Chondrocyte (in vitro differentiated cells): ENCODE measurements at places on chromosomes 3 and 15.

- DNase-seq = no peak
Observed at GRCh38 chr3:57133157-57133556, 32.0 kb downstream of the IL17RD start.

DNA sequence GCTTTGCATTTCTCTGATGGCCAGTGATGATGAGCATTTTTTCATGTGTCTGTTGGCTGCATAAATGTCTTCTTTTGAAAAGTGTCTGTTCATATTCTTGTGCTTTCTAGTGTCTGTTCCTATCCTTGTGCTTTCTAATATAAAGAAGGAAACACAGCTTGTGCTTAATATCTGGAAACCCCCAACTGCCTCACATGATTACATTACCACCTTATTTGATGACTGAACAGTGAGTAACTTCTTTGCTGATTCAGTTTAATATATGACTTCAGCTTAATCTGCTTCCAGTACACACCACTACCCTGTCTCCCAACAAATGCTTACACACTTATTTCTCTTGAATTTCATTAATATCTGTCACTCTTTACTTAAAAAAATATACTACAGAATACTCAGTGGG is 835.1 kb downstream of the EDEM1 start:
- DNase-seq = no peak

GRCh38 chr3:160224256-160224655 is 966 bp upstream of the C3orf80 start:
- no peak for DNase-seq

- DNase-seq = no peak
Observed at GRCh38 chr3:58039601-58040000, 31.4 kb downstream of the FLNB start.

GRCh38 chr3:126025116-126025729 is 56.2 kb downstream of the ROPN1B start:
- no peak for DNase-seq

GRCh38 chr15:99019558-99020540 is 12.3 kb upstream of the PGPEP1L start:
- no peak for DNase-seq

- no peak for DNase-seq
Observed at GRCh38 chr15:79897701-79898113, 893 bp upstream of the MTHFS start.

GRCh38 chr3:197906023-197906849 is 43.8 kb upstream of the RPL35A start:
- no peak for DNase-seq

- no peak for DNase-seq
Observed at GRCh38 chr3:62370858-62371719, 2.3 kb downstream of the FEZF2 start.

DNA sequence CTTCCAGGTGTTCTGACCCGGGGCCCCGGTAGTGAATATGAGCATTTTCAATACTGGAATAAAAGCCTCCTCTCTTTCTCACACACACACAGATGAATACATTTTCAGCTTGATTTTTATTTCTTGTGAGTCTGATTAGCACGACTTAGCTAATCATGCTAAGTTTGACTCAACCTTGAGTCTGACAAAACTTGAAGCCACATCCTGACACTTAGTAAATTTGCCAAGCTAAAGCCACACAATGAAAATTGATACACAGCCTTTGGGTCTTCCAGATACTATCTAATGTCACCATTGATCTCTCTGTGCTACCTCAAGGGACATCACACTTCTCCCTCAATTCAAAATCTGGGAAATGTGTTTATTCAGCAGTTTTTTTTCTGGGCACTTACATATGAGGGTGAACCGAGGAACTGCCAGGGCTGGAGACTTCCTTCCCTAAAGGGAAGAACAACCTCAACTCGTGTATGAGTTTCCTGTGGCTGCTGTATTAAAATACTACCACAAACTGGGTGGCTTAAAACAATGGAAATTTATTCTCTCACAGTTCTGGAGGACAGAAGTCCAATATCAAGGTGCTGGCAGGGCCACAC is 18.6 kb downstream of the TMEM266 start:
- no peak for DNase-seq

- no peak for DNase-seq
Observed at GRCh38 chr3:146128179-146128578, 32.8 kb downstream of the PLOD2 start.

GRCh38 chr3:197539651-197540051 is 16.1 kb downstream of the BDH1 start:
- no peak for DNase-seq

- no peak for DNase-seq
Observed at GRCh38 chr3:137694836-137695235, 69.3 kb upstream of the SOX14 start.

- DNase-seq = no peak
Observed at GRCh38 chr3:95356764-95357501, 1294.1 kb downstream of the NSUN3 start.

DNA sequence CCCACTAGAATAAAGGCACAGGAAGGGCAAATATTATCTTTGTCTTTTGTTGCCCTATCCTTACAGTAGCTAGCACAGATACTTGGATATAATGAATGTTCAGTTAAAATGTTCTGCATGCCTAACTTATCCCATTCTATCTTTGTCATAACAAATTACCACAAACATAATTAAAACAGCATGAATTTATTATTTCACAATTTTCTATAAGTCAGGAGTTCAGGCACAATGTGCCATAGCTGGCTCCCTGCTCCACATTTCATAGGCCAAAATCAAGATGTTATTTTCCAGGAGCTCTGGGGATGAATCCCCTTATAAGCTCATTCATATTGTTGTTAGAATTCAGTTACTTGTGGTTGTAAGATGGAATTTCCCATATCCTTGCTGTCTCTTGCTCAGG is 975.5 kb downstream of the IGSF11 start:
- DNase-seq = no peak

- no peak for DNase-seq
Observed at GRCh38 chr3:191966556-191966955, 505.6 kb downstream of the PYDC2 start.

GRCh38 chr3:146577662-146578061 is 27.5 kb downstream of the PLSCR5 start:
- no peak for DNase-seq

DNA sequence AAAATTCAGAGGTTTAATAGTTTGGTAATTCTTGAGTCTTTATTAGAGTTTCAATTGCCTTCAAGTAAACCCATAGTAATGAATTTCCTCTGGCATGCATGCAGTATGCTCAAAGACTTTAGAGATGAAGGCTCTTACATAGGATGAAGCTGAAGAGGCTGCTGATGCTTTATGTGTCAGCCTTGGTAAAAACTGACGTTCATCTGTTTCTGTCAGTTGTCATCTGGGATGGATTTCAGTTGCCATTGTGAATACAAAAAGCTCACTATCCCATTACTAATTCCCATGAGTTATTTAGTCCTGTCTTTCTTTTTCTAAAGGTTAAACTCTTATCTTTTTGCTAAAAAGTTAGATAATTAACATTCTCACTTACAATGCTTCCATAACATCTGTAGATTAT is 136.9 kb upstream of the GBE1 start:
- DNase-seq = no peak

- DNase-seq = no peak
Observed at GRCh38 chr3:47803480-47804025, 615 bp downstream of the DHX30 start.

DNA sequence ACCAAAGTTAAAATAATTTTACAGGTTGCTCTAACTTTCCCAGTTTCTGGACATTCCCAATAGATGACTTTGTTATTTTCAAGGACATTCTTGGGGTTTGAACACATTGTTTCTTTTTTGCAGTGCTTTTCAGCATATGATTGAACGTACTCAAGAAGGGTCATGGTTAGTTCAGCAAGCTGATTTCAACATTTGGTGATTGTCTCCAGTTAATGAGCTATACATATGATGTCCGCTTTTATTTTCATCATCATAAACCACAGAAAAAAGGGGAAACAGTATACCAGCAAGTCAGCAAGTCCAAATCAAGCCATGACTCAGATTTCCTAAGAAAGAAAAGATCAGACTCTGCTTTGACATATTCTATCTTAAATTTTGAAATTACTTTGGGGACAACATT is 69.4 kb downstream of the B3GALNT1 start:
- DNase-seq = no peak

- no peak for DNase-seq
Observed at GRCh38 chr3:188270423-188270972, 116.5 kb downstream of the LPP start.

- DNase-seq = no peak
Observed at GRCh38 chr3:128861491-128861890, 17.9 kb upstream of the ACAD9 start.

GRCh38 chr3:192010490-192010889 is 549.5 kb downstream of the PYDC2 start:
- no peak for DNase-seq

DNA sequence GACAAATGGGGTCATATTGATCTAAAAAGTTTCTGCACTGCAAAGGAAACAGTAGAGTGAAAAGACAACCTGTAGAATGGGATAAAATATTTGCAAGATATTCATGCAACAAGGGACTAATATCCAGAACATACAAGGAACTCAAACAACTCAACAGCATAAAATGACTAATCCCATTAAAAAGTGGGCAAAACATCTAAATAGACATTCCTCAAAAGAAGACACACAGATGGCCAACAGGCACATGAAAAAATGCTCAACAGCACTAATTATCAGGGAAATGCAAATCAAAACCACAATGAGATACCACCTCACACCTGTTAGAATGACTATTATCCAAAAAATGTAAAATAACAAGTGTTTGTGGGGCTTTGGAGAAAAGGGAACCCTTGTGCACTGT is 8.8 kb downstream of the SLC12A8 start:
- DNase-seq = no peak

DNA sequence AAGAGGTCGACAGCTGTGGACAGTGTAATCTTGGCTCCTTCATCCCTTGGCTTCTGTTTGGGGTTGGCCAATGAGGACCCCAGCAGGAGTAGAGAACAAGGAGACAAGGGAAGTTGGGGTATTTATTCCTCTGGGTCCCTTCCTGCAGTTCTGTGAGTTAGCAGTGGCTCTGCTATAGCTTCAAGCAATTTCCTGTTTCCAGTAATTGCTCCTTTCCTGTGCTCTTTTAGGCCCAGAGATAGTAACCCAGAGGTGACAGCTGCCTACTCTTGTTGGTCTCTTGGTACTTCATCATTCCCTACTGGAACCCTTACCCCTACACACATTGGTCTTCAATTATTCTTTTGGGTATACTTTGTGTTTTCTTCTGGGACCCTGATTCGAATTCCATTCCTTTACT is 92.9 kb downstream of the NR1D2 start:
- DNase-seq = no peak

GRCh38 chr3:150049317-150049716 is 78.6 kb upstream of the PFN2 start:
- no peak for DNase-seq

- no peak for DNase-seq
Observed at GRCh38 chr3:79366414-79366813, 401.4 kb downstream of the ROBO1 start.

- no peak for DNase-seq
Observed at GRCh38 chr3:14899993-14900618, 47.3 kb upstream of the NR2C2 start.

DNA sequence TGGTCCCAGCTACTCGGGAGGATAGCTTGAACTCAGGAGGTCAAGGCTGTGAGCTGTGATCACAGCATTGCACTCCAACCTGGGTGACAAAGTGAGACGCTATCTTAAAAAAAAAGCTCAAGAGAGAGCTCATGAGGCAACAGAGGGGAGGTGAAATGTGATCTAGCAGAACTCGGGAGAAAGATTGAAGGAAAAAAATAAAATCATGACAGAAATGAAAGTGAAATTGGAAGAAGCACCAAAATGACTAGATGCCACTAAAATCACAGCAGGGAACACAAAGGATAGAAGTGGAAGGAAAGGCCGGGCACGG is 109.4 kb upstream of the BNIP2 start:
- DNase-seq = no peak

DNA sequence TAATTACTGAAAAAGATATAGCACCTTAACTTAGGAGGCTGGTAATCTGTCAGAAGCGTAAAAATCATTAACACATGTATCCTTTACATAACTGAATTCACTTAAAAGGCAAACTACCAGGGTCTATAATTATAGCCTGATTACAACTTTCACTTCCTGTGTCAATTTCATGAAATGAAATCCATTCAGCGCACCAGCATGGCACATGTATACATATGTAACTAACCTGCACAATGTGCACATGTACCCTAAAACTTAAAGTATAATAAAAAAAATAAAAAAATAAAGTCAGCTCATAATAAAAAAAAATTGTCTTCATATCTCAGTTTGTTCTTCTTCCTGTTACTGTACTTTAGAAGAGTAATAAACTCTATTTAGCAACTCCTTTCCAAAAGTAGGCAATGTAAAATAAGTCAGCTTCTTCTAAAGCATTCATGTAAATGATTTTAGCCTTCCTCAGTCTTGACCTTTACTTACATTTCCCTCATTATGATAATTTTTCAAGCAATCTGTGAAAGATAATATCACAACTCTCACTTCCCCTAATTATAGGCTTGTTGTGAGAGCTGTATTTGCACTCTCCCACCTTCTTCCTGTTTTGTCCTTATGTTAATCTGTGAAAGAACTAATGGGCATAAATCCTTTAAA is 50.1 kb downstream of the KBTBD8 start:
- DNase-seq = no peak

- DNase-seq = no peak
Observed at GRCh38 chr15:58138106-58138505, at the start of gene AQP9. TSS of gene AQP9 (plus strand) at chr15:58138381. CDS start at chr15:58138566, 185 bp downstream.

DNA sequence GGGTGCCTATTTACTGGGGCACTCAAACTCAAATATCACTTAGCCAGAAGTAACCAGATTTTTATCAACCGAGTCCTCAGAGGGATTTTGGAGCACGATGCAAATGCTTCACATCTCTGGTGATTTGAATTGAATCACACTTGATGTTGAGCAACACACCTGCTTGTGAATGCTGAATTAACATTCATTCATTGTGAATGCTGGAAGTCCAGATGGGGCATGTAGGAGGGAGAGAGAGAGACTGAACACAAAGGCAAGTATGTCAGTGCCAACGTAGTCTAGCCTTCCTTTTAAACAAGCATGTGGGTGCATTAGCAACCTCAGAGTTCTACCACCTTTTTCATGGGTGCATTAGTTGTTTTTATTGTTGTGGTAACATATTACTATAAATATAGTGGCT is 156.2 kb downstream of the ADAMTSL3 start:
- DNase-seq = no peak
